ENCODE measurements at places on chromosomes 3 and 15.

GRCh38 chr15:95210436-95210981 lies 979.1 kb downstream of the MCTP2 start:
- DNase-seq: no peak

- no peak for DNase-seq
These were observed 48.6 kb upstream of the CP start for GRCh38 chr3:149270180-149270579.

DNA sequence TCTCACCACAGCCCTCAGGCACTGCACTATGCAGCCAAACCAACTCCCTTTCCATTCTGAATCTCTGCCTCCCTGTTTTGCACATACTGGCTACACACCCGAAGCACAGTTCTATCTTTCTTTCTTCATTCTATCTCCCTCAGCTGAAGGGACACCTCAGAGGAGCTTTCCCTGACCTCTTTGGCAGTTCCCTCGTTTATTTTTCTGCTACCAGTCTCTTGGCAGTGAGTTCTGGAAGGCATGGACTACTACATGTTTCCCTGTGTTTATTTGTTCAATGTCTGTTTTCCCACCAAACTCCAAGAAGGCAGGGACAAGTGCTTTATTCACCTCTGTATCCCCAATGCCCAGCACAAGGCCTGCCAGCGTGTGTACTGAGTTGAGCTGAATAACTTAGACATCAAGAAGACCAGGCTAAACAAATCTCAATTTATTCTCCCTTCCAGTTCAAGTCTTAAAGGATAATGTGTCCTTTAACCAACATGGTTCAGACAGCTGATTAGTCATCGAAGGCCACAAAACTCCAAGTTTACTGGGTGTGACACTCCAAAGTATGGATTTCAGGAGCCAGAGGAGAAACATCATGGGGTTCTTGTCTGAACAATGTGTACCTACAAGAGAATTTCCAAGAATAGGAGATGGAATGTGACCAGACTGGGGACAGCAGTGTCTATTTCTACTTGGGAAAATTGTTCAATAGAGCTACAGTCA lies 260.1 kb upstream of the CTNNB1 start:
- DNase-seq: no peak

DNA sequence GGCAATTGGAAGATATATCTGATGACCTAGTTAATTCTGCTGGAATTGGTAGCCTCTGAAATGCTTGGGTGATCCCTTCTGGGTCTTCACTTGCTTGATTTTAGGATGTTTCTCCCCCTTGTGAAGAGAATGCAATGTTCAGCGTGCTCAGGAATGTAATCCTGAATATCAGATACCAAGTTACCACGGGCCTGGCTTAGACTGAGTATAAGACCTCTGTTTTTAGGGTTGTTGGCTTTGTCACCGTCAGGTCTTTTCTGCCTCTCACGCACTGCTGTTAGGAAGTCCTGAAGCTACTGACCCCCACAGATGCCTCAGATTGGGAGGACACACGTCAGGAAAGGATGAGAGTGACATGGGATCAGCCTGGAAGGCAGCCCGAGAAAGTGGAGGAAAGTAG lies 198.5 kb downstream of the CDIN1 start:
- no peak for DNase-seq

DNA sequence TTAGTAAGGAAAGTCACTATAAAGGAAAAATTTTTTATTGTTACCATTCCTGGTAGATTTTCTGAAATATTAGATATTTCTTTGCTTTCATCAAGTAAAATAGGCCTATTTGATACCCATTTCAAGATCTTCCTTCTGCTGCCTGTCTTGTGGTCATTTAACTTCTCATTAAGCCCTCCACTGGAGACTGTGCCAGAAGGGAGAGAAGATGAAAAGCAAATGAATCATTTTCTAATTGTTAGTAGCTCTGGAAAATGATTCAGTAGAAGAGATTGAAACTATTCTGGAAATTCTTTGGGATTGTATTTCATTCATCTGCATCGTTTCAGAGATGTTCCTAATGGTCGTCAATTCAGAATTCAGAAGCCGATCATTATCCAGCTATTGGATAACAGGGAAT lies 3.2 kb downstream of the KCTD6 start:
- DNase-seq: no peak

GRCh38 chr3:120506076-120506827 lies 55.5 kb upstream of the FSTL1 start:
- DNase-seq: no peak

- no peak for DNase-seq
These were observed 19.4 kb downstream of the ANKRD28 start for GRCh38 chr3:15778332-15778858.

- DNase-seq: no peak
These were observed 35.6 kb downstream of the UBR1 start for GRCh38 chr15:43070249-43070648.

DNA sequence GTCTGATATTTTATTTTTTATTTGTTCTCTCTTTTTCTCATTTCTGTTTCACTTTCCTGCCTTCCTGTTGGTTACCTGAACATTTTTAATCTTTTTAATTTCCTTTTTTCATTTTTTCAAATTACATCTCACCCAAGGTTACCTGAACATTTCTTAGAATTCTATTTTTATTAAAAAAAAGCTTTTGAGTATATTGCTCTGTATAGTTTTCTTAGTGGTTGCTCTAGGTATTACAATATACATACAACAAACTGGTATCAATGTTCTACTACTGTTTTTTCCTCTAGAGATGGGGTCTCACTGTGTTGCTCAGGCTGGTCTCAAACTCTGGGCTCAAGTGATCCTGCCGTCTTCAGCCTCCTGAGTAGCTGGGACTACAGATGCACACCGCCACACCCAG lies 79.4 kb downstream of the DHX30 start:
- DNase-seq: no peak

GRCh38 chr3:181418233-181418632 lies 293.5 kb upstream of the SOX2 start:
- no peak for DNase-seq

DNA sequence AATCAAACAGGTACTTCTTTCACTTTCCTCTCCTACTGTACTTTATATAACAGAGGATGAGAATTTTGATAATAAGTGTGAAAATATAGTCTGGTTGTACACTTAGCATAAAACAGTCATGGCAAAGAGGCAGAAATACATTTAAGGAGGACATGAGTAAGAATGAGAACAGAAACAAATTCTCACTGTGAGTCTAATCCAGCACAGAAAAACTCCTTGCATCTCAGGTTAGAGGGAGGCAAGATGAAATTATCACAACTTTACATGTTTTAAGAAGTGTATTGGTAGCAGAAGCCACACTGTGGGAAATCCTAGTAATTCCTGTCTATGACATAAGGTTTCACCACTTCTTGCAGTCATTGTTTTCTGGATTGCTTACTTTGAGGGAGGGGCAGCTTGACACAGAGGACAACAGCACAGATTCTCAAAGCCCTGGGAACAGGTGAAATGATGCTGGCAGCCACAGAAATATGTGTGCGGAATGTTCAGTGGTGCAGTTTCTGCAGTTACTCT lies 733.6 kb upstream of the GBE1 start:
- no peak for DNase-seq

- DNase-seq: no peak
These were observed 92.7 kb downstream of the UACA start for GRCh38 chr15:70670680-70671079.

DNA sequence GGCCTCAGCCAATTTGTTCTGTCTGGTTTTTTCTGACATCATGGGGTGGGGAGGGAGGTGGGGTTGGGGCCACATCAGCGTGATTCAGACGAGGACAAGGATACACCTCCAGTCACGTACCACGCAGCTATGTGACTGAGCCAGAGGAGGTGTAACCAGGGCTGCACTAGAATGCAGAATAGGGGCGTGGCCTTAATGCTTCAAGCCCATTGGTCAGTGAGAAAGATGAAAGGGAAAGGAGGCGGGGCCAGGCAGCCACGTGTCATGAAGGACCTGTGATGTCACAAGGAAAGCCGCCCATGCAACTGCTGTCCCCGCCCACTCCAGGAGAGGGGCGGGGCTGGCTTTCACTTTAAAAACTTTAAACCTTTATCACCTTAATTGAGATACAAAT lies at the start of gene GOLGA6L2:
Gene GOLGA6L2, minus strand, starts transcription at position 137 of the 394 bp plus-strand sequence. Its CDS starts 62 bp downstream, at position 75.
- no peak for DNase-seq

All from glutamatergic neuron (in vitro differentiated cells).